MV-4-11 (cell line): ENCODE measurements at places on chromosomes 1 and 21.

- peak; percentile 84 for DNase-seq
Observed at GRCh38 chr21:43574741-43575472, 84.4 kb downstream of the HSF2BP start.

- no peak for DNase-seq
Observed at GRCh38 chr21:31012133-31013089, 25.9 kb downstream of the KRTAP19-8 start.

DNA sequence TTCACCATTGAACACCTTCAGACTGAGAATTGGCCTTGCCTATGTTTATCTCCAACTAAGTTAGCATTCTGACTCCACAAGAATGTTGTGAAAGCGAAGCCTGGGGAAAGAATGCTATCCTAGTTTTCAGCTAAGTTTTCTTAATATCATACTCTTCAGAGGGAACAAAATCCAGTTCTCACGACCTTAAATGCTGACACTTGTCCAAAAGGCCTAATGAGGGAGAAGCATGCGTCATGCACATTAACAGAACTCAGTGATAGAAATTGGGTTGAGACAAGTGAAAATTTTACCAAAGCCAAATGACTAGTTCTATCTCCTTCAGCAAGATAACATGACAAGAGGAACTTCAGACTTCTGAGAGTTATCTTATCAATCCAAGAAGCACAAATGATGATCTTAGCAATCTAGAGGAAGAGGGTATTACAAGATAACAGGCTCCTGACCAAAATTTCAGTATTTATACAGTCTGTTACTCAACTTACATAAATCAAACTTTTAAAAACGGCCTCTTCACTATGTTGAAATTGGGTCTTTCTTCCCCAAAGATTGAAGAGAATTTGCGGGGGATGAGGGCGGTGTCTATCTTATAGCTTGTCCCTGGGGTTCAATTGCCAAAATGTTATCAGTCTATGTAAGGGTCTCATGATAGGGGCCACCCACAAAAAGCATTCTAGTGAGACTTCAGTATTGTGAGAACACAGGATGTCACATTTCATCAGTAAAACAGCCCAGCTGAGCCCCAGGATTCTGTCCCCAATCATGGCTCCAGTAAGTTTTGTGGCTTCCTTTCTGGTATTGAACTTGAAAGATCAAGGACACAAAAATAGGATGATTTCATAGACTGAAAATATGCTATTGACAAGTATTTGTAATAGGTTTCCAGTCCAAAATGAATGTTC, 26.5 kb upstream of the SLC45A3 start:
- DNase-seq = peak; percentile 63

DNA sequence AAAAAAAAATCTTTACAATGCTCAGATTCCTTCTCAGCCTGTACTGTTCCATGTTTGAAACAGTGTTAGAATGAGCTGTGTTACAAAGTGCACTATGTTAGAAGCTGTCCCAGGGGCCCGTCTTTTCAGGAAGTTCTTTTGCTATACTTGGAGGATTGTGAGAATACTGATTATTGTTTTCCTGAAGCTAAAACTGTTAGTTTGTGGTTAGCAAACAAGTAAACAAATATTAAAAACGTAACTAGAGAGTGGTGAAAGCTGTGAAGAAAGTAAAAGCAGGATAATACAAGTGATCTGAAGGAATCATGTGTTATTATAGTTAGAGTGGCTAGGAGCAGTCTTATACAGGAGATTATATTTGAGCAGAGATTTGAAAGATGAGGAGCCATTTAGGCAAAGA, 35.6 kb downstream of the CAMSAP2 start:
- no peak for DNase-seq

GRCh38 chr1:232998646-232999045, 48.2 kb downstream of the NTPCR start:
- DNase-seq = no peak

- no peak for DNase-seq
Observed at GRCh38 chr1:201764166-201764565, 64.8 kb upstream of the IPO9 start.
